ENCODE measurements at places on chromosomes 16 and 17.

GRCh38 chr16:77509051-77509450, 74.2 kb upstream of the ADAMTS18 start:
- no peak for DNase-seq

GRCh38 chr16:3138823-3139426, 4.1 kb downstream of the ZNF213 start:
- no peak for DNase-seq

DNA sequence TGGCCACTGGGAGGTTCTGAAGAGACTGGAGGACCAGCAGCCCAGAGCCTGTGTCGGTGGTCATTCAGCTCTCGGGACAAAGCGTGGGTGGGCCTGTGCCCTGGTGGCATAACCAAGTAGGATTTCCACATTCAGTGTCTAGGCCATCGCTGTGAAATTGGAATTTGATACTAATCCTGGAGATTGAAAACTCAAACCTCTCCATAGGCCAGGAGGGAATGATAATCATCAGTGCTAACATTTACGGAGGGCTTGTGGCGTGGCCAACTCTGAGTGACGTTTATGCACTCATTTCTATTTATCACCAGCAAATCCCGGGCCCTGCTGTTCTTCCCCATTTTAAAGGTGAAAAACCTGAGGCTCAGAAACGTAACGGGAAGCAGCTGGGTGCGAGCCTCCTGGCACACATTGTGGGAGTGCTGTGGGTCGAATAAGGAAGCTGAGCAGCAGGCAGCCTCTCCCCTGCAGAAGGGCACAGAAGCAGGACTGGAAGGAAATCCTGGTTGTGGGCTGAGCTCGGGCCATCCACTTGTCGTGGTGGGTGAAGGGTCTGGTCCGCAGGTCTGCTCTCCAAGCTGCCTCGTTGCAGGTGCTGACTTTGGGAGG, 33.1 kb downstream of the RAI1 start:
- DNase-seq, result no peak

- no peak for DNase-seq
These were observed 13.7 kb downstream of the HOXB4 start for GRCh38 chr17:48564188-48565021.

GRCh38 chr16:27644165-27644564, 94.2 kb downstream of the KATNIP start:
- DNase-seq, result no peak

- peak; percentile 65 for DNase-seq
These were observed 35.4 kb downstream of the KCNJ16 start for GRCh38 chr17:70110443-70110880.

DNA sequence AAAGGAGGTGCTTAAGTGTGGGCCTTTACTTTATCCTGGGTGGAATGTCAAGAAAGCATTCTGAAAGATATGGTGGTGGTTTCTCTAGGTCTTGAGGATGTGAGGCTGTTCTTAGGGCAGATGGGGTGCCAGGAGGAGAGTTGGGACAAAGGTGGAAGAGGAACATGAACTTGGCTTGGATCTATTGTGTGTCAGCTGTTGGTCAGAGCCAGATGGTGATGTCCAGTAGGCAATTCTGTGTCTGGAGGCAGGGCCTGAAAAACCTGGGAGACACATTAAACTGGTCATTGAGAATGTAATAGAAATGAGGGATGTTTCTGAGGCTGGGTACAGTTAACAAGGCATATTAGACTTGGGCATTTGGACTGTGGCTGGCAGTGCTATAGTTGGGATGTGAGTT, 32.6 kb upstream of the RGS9 start:
- DNase-seq, result no peak

GRCh38 chr17:497241-498034, 144.8 kb upstream of the RPH3AL start:
- DNase-seq, result no peak

- DNase-seq, result no peak
These were observed 62.4 kb upstream of the PMFBP1 start for GRCh38 chr16:72234387-72234786.

- no peak for DNase-seq
These were observed 22.3 kb downstream of the FOXN1 start for GRCh38 chr17:28528327-28529012.

GRCh38 chr16:20249211-20249610, 78.1 kb downstream of the GP2 start:
- DNase-seq, result no peak

- DNase-seq, result no peak
These were observed 6.7 kb downstream of the GIP start for GRCh38 chr17:48961516-48962233.

DNA sequence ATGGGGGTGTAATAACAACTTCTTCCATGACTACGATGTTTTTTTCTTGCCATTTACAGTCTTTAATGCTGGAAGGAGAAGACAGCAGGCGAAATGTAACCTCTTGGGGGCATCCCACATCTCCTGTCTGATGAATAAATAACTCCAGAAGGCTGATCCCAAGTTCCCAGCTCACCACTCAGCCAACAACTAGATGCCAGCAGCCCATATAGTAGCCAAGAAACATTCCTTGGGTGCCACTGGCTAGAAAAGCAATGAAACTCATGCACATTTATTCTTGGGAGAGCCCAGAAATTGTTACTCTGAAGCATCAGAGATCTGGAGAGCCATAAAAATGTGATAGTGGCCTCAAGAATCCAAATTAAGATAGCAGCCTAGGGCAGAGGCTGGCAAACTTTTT, 22.7 kb upstream of the TMEM101 start:
- DNase-seq, result no peak

DNA sequence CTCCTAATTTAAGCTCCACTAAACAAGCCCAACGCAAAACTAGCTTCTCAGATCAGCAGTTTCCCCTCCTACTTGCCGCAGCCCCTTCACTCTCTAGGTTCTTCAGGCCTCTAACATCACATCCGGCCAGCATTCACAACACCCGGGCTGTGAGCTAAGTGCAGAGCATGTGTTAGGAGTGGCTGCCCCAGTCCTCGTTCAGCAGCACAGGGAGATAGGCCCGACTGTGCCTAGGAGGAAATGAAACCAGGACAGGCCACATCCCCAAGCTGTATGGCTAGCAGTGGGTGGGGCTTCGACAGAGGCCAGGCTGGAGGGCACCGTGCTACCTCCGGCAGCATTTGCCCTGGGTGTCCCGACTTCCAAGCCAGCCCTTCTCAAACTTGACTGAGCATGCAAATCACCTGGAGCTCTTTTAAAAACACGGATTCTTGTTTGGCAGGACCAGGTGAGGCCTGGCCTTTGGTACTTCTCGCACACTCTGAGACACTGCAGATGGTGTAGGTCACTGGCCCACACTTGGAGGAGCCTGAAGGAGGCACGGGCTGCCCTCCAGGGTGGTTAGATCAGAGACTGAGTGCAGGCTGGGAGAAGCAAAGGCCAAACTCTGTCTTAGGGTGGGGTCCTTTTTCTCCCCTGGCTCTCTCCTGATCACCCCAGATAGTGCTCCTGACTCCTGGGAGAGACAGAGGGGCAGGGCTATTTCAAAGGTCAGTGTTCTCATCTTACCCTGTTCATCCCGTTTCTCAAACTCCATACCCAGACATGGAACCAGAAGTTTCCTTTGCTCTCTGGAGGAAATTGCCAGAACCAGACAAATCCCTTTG, 202.0 kb downstream of the C16orf78 start:
- DNase-seq, result no peak

DNA sequence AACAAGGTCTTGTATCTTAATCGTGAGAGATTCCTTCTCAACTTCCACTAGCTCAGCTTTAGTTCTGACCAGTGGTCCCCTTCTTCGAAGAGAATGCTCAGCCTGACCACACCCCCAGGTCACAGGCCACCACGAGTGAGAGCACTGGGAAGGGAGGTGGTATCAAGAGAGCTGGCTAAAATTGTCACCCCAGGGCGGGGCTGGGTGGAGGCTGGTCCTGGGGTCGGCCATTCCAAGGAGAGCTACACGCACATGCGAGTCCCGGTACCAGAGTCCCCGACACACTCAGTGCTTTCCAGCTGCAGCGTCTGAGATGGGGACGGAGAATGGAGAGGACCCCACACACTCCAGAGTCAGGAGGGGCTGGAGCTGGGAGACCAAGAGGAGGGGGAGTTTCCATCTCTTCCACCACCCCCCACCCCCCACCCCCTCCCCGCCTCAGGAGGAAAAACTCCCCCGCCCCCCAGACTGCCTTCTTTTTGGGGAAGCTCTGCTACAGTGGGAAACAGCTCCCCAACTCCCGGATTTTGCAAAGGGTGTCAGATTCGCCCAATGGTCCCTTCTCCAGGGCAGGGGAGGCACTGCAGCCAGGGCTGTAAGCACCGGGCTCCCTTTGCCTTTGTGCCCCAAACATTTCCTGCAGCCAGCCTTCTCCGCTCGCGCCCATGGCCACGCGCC, 1.6 kb downstream of the C1QL1 start:
- DNase-seq, result no peak

DNA sequence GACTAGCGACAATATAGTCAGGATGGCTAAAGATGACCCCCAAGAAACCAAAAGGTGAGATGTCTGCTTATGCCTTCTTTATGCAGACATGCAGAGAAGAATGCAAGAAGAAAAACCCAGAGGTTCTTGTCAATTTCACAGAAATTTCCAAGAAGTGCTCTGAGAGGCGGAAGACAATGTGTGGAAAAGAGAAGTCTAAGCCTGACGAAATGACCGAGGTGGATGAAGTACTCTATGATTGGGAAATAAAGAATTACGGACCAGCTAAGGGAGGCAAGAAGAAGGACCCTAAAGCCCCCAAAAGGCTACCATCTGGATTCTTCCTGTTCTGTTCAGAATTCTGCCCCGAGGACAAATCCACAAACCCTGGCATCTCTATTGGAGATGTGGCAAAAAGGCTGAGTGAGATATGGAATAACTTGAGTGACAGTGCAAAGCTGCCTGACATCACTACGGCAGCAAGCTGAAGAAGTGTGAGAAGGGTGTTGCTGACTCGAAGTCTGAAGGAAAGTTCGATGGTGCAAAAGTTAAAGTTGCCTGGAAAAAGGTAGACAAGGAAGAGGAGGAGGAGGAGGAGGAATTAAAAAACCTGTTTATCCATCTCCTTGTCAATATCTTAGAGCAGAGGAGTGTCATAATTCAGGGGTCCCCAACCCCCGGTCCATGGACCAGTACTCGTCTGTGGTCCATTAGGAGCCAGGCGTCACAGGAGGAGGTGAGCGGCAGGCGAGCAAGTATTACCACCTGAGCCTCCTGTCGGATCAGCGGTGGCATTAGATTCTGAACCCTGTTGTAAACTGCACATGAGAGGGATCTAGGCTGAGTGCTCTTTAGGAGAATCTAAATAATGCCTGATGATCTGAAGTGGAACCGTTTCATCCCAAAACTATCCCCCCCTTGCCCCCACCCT, 25.1 kb upstream of the ADGRG1 start:
- DNase-seq, result no peak

DNA sequence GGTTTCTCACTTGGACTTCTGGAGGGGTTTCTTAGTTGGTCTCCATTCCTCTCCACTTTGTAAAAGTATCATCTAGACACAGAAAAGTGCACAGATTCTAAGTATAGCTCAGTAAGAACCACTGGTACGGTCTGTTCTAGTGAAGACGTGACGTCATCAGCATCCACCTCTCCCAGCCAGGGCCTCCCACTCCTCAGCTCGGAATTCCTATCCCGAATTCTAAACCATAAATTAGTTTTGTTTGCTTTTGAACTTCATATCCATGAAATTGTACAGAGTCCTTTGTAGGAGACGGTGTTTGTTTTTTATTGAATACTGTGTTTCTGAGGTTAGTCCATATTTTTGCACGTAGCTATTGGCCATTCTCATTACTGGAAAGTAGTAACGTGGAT, 25.5 kb downstream of the FOXK2 start:
- no peak for DNase-seq

DNA sequence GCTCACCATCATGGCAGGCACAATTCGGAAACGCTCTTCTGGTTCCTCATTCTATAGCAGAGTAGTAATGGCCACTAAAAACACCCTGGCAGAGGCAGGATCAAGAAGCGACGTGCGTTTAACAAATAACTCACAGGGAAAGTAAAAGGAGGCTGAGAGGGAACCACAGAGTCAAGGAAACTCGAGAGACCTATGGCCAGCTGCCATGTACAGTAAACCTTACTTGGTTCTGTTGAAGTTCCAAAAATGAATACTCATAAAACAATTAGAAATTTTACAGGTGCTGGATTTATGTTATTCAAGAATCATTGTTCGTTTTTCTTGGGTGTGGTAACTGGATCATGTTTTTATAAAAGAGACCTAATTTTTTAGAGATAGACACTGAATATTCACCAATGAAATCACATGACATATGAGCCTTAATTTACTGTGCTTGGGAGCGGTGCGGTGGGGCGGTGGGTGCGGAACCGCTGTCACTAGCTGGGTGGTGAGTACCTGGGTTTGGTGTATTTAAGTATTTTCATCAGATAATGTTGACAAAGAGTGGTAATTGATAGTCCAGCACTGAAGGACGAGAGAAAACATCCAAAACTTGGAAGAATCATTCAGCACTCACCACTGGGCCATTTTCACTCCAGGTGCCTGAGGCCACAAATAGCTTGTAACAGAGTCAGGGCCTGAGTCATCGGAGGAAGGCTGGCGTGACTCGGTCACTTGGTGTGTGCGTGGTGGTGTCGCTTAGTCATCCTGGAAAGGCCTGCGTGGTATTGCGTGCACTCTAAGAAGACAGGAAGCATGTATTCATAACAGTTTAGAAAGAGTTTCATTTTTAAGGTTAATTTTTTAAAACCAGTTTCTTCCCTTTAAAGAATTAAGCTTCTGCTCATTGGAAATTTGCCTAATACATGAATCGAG, 135.4 kb upstream of the CHMP6 start:
- DNase-seq, result peak; percentile 84

- peak; percentile 75 for DNase-seq
These were observed 22.6 kb downstream of the NDE1 start for GRCh38 chr16:15672514-15673167.

- DNase-seq, result no peak
These were observed 155.9 kb upstream of the MYOCD start for GRCh38 chr17:12509801-12510200.

- no peak for DNase-seq
These were observed 16.5 kb downstream of the ANKRD11 start for GRCh38 chr16:89473791-89474414.

DNA sequence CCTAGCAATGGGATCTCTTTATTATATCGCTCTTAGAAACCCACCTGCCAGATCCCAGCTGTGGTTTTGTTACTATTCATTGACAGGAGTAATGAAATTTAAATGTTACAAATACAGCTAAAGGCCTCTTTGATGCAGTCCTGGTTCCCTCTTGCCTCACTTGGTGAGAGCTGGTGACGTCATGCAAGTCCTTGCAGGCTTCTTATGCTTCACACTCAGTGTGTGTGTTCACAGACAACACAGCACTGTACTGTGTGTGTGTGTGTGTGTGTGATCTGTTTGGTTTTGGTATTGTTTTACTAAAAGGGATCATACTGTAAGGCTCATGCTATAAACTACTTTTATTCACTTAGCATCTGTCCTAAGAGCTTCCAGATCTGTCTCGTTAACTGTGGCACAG, 75.0 kb downstream of the USP22 start:
- DNase-seq, result no peak

GRCh38 chr16:52851211-52851740, 201.4 kb downstream of the CHD9NB start:
- DNase-seq, result no peak

DNA sequence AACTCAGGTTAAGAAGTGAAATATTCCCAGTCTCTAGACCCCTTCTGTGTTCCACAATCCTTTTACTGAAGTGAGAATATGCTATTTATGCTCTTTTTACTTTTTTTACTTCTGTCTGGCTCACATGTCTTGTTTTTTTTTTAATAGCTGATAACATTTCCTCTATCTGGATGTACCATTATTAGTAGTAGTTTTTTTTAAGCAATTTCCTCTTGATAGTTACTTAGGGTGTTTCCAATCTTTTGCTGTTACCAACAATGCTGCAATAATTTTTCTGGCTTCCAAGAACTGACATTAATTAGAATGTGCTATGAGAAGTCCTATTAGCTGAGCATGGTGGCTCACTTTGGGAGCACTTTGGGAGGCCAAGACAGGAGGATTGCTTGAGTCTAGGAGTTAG, 32.0 kb downstream of the KSR1 start:
- no peak for DNase-seq

Data from brain pericyte (primary cell).